Thyroid gland (tissue), 4 donors: ENCODE measurements at places on chromosomes 7 and 10.

GRCh38 chr7:7675686-7676085 lies 35.1 kb downstream of the UMAD1 start:
- no peak overlapping the region for H3K4me3 ChIP-seq
- H3K27me3 ChIP-seq, result no peaks in the 10 kb centered on the region
- H3K36me3 ChIP-seq, result no peaks in the 10 kb centered on the region
- no peak overlapping the region for H3K27ac ChIP-seq
- no peaks in the 10 kb centered on the region for H3K4me1 ChIP-seq

GRCh38 chr10:133264461-133264860 lies 12.2 kb downstream of the ADAM8 start:
- H3K27ac ChIP-seq, result no peak overlapping the region
- no peaks in the 10 kb centered on the region for H3K36me3 ChIP-seq
- no peaks in the 10 kb centered on the region for H3K27me3 ChIP-seq
- no peak overlapping the region for H3K4me3 ChIP-seq
- H3K4me1 ChIP-seq, result peaks cover 4% of the 10 kb centered on the region
- DNase-seq, result no peak

DNA sequence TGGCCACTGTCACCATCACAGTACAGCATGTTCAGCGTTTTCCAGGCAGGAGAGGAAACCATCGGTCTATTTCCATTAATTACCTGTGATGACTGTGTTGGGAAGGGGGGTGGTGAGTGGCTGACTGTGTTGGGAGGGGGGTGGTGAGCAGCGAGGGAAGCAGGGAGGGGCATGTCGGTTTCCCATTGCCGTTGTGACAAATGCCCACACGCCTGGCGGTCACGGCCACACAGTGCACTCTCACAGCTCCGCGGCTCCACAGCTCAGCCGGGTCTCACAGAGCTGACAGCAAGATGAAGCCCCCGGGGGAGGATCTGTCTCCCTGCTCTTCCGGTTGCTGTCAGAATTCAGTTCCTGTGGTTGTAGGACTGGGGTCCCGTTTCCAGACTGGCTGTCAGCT lies 39.0 kb downstream of the AP5Z1 start:
- no peaks in the 10 kb centered on the region for H3K27me3 ChIP-seq
- DNase-seq, result no peak
- no peak overlapping the region for H3K4me3 ChIP-seq
- H3K4me1 ChIP-seq, result no peaks in the 10 kb centered on the region
- H3K36me3 ChIP-seq, result no peaks in the 10 kb centered on the region

- H3K27ac ChIP-seq, result no peak overlapping the region
- DNase-seq, result no peak
- H3K4me3 ChIP-seq, result no peak overlapping the region
- peaks cover 10% of the 10 kb centered on the region for H3K36me3 ChIP-seq
- peaks cover 4% of the 10 kb centered on the region for H3K4me1 ChIP-seq
- no peaks in the 10 kb centered on the region for H3K27me3 ChIP-seq
Measured at GRCh38 chr10:113162960-113163359, 212.9 kb downstream of the TCF7L2 start.

GRCh38 chr10:130140425-130140824 lies 4.2 kb downstream of the GLRX3 start:
- H3K36me3 ChIP-seq, result no peaks in the 10 kb centered on the region
- H3K27ac ChIP-seq, result no peak overlapping the region
- peaks cover 26% of the 10 kb centered on the region for H3K4me1 ChIP-seq
- DNase-seq, result no peak
- H3K27me3 ChIP-seq, result no peaks in the 10 kb centered on the region

GRCh38 chr10:19702215-19702614 lies 114.0 kb upstream of the PLXDC2 start:
- H3K4me3 ChIP-seq, result no peak overlapping the region
- no peak overlapping the region for H3K27ac ChIP-seq
- no peaks in the 10 kb centered on the region for H3K36me3 ChIP-seq
- no peak for DNase-seq
- H3K4me1 ChIP-seq, result no peaks in the 10 kb centered on the region

DNA sequence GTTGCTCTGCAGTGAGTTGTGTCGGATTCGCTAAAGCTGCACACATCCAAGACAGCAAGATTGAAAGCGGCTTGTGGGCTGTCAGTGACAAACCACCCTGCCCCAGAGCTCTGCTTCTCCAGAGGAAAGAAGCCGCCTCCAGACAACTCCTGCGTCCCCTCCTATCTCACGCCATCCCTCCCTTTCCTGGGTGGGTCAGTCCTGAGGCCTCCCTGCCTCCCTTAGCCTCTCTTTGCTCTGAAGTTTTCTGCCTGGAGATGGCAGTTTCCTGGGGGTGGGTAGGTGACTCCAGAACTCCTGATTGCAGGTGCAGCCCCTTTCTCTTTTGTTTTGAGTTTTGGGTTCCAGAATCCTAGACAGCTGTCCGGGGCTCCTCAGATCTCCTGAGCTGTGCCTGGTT lies 78.7 kb downstream of the EMX2 start:
- DNase-seq, result no peak
- H3K27ac ChIP-seq, result no peak overlapping the region
- no peaks in the 10 kb centered on the region for H3K36me3 ChIP-seq
- H3K27me3 ChIP-seq, result no peaks in the 10 kb centered on the region

- H3K27ac ChIP-seq, result no peak overlapping the region
- H3K36me3 ChIP-seq, result peaks cover 16% of the 10 kb centered on the region
- H3K27me3 ChIP-seq, result no peaks in the 10 kb centered on the region
- peaks cover 14% of the 10 kb centered on the region for H3K4me1 ChIP-seq
Measured at GRCh38 chr7:44046321-44047061, 2.0 kb downstream of the DBNL start.

DNA sequence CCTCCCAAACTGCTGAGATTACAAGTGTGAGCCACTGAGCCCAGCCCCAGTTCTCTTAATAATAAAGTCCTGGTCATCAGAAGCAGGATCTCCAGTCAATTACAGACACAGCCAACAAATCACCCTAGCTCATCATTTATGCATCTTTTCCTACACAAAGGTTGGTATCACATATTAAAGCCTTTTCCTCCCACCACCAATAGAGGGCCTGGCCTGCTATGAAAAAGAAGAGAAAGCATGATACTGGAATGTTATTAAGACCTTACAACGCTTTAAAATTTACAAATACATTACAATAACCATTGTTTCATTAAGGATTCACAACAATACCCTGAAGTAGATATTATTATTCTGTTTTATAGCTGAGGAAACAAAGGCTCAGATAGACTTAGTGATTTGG lies 25.9 kb downstream of the VAX1 start:
- no peaks in the 10 kb centered on the region for H3K4me1 ChIP-seq
- no peak overlapping the region for H3K27ac ChIP-seq
- no peaks in the 10 kb centered on the region for H3K27me3 ChIP-seq
- DNase-seq, result no peak

DNA sequence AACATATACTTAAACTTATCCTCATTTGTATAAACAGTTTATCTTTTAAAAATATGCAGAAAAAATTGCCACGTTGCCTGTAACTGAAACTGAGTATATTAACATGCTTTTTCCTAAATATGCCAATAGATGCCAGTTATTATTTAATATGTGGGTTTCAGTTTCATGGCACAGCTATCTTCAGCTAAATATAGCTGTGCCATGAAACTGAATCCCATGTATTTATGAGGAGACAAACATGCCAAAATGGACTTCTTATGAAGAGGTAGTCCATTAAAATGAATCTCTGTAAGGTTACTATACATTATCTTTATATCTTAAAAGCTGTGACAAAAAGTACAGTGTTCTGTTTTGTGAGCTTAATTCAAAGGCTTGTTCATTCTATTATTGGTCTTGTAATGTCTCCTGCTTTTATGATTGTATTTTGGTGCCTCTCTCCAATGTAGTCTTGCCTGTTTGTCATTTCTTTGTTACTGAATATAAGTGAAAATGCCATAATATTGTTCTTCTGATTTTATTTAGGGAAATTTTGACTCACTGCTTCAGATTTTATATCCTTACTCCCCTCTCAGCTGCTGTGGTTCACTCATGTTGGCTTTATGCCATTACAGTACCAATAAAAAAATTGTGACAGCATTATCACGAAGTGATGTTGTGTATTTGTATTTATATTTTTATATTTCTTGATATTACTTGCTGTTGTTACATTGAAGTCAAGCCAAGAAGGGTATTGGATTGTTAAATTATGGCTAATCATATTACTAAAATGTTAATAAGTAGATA lies 34.3 kb upstream of the CACNA2D1 start:
- no peaks in the 10 kb centered on the region for H3K27me3 ChIP-seq
- no peak for DNase-seq
- no peak overlapping the region for H3K4me3 ChIP-seq
- no peak overlapping the region for H3K27ac ChIP-seq
- no peaks in the 10 kb centered on the region for H3K36me3 ChIP-seq
- H3K4me1 ChIP-seq, result no peaks in the 10 kb centered on the region

GRCh38 chr10:7819121-7819460 lies 786 bp downstream of the TAF3 start:
- peaks cover under 1% of the 10 kb centered on the region for H3K36me3 ChIP-seq
- no peak overlapping the region for H3K27ac ChIP-seq
- DNase-seq, result peak; percentile 53
- no peaks in the 10 kb centered on the region for H3K27me3 ChIP-seq
- peak overlapping the region; percentile 94 for H3K4me3 ChIP-seq
- peaks cover 12% of the 10 kb centered on the region for H3K4me1 ChIP-seq

- H3K4me1 ChIP-seq, result peaks cover 59% of the 10 kb centered on the region
- H3K27ac ChIP-seq, result peak overlapping the region; percentile 87
- peak; percentile 11 for DNase-seq
- H3K27me3 ChIP-seq, result no peaks in the 10 kb centered on the region
Measured at GRCh38 chr7:134936893-134937510, 49.3 kb upstream of the AGBL3 start.

DNA sequence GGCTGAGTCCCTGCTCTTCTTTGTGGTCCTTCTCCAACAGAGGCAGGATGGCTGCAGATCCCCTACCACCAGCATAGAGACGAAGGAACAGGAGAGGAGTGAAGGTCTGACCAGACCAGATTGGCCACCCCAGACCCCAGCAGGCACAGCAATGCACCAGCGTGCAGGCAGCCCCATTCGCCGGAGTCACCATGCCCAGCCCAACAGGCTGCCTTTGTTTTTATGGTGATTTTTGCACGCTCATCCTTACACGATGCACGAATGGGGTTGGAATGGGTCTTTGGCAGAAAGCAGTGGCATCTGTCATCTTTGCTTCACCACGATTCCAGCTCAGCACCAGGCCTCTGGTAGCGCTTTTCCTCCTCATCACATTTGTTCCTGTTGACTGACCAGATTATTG lies 427.6 kb downstream of the INHBA start:
- H3K4me3 ChIP-seq, result no peak overlapping the region
- DNase-seq, result no peak
- no peaks in the 10 kb centered on the region for H3K4me1 ChIP-seq
- no peaks in the 10 kb centered on the region for H3K27me3 ChIP-seq

- peak; percentile 48 for DNase-seq
- H3K27me3 ChIP-seq, result no peaks in the 10 kb centered on the region
- no peak overlapping the region for H3K4me3 ChIP-seq
- no peaks in the 10 kb centered on the region for H3K4me1 ChIP-seq
Measured at GRCh38 chr10:89074120-89074519, 83.5 kb downstream of the FAS start.

DNA sequence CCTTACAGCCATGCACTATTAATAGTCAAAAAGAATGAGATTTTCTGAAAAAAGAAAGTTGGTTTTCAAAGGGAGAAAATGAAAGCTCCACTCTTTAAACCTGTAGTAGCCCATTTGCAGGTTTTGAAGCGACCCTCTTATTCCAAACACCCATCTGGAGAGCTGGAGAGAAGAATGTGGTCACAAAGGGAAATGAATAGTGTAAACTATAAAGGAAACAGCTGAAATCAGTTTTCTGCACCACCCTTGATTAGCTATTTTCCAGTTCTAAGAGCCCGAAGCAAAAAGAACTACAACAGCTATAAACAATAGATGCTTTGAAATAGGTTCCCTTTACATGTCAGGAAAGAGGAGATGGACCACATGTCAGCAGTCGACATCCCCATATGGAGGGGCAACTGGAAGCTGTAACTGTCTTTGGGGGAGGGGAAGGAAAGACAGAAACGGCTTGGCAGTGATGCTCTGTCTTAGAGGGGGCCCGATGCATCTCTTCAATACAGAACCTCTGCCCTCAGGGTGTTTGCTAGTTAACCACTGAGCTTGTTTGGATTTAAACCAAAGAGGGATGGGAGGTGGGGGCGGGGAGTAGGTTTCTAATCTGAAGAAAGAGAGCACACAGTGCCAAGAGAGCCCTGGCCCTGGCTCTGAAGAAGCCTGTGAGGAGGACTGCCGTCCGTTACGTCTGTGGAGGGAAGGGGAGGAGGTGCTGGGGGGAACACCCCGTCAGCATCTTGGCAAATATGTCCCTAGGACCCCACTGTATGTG lies 55.3 kb downstream of the CPVL start:
- peaks cover 28% of the 10 kb centered on the region for H3K4me1 ChIP-seq
- no peaks in the 10 kb centered on the region for H3K27me3 ChIP-seq
- H3K27ac ChIP-seq, result peak overlapping the region; percentile 48
